ENCODE measurements at places on chromosomes 13 and 19. TPM values are rescaled to one million over a fixed set of nuclear protein-coding genes. Genes with fewer than 3 reads are reported as not detected.

The KLK3 gene
- total RNA-seq = not detected

DNA sequence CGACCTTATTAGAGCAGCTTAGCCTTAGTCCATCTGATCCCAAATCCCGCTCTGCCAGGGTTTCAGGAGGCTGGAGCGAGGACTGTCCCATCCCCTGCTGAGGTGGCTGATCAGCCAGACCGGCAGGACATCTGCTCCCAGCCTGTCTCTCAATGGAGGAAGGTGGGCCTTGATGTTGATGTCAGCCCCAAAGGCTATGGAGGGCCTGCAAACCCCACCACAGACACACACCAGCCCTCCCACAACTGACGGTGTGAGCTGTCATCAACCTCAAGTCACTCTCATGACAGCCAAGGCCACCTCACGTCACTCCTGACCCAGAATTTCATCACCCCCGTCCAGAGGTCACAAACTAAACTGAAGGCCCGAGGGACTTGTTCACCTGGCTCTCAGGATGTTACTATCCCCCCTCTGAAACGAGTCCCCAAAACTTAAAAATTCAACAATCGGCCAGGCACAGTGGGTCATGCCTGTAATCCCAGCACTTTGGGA is 25.5 kb downstream of the RHPN2 start:
- no peaks in the 10 kb centered on the region for H3K36me3 ChIP-seq
- no peaks in the 10 kb centered on the region for H3K27me3 ChIP-seq
- H3K4me1 ChIP-seq = no peaks in the 10 kb centered on the region
- DNase-seq = no peak

DNA sequence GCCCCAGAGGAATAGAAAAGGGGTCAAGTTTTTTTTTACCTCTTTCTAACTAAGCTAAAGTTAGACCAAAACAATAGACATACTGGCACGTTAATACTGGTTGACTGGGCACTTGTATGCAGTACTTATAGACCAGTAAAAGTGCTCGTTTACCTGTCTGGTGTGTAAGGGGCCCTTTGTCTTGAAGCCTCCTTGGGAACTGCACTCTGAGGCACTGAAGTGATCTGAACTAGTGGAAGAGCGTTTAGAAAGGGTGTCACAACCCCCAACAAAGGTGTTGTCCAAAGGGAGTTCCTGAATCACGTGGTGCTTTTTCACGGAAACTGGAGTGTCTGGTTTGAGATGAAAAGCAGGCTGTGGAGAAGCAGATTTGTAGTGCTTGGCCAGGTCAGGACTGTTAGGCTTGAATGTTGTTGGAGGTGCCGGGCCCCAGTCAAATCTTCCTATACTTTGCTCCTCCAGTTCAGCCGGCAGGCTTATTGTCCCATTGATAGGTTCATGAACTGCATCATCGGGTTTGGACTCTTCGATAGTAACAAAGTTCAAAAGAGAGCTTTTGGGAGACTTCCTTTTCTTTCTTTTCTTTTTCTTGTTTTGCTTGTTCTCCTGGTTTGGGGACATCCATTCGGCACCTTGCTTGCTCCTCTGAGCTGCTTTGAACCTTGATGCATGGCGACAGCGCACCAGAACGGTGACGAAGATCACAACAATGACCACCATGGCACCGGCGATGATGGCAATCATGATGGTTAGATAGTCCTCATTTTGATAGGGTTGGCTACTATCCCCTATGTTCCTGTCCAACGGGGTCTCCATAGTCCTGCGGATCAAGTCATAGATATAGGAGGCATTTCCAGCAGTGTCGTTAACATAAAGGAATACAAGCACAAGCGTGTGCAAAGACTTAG is 4.6 kb downstream of the PCDH9 start:
- H3K27ac ChIP-seq = no peak overlapping the region
- H3K4me1 ChIP-seq = peaks cover 72% of the 10 kb centered on the region
- no peak for DNase-seq
- H3K4me3 ChIP-seq = peak overlapping the region; percentile 87
- no peaks in the 10 kb centered on the region for H3K36me3 ChIP-seq

DNA sequence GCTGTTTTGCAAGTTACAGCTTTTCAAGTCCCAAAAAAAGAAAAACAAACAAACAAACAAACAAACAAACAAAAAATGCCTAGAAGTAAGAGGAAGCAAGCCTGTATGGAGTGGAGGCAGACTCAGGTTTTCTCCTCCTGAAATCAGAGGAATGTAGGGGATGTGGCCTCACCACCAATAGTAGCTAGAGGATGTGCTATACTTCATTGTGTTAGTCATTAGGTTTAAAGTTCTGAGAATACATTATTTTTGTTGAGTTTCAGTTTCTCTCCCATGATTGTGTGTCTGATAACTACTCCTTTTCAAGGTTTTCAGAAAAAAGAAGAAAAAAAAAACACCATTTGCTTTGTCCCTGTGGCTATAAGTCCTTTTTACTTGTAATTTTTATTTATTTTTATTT is 524.5 kb downstream of the GPC6 start:
- no peaks in the 10 kb centered on the region for H3K36me3 ChIP-seq
- H3K4me3 ChIP-seq = no peak overlapping the region
- H3K27ac ChIP-seq = no peak overlapping the region
- DNase-seq = no peak
- no peaks in the 10 kb centered on the region for H3K27me3 ChIP-seq

GRCh38 chr13:110643768-110644421 is 28.6 kb downstream of the NAXD start:
- H3K4me1 ChIP-seq = peaks cover 25% of the 10 kb centered on the region
- H3K36me3 ChIP-seq = peaks cover 44% of the 10 kb centered on the region
- H3K27ac ChIP-seq = no peak overlapping the region
- H3K27me3 ChIP-seq = no peaks in the 10 kb centered on the region
- H3K4me3 ChIP-seq = no peak overlapping the region

DNA sequence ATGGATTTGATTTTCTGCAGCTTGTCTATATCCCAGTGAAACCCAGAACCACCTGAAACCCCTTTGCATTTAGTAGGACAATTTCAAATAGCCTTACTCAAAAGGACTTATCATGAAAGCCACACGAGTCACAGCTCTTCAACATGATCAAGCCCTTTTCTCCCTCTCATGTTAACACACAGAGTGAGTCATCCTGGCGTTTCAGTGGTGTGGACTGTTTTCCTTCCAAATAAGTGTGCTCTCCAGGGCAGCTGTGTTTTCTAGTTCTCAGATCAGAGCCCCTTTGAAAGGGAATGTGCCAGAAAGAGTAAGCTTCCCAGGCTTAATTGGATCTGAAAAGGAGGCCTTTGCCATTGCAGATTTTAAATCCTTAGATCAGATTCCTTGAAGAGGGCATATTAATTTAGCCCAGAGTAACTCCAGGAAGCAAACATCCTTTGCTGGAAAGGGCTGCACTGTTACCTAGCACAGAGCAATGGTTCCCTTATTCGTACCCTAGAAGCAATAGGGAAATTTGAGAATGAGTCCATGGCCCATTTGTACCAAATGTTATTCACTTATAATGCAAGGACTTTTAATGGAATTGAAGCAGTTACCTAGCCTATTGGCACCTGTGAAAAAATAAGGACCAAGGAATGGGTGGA is 51.3 kb downstream of the ERICH6B start:
- no peak overlapping the region for H3K4me3 ChIP-seq
- no peaks in the 10 kb centered on the region for H3K36me3 ChIP-seq
- no peak for DNase-seq
- H3K27me3 ChIP-seq = peaks cover 25% of the 10 kb centered on the region
- no peak overlapping the region for H3K27ac ChIP-seq
- no peaks in the 10 kb centered on the region for H3K4me1 ChIP-seq

DNA sequence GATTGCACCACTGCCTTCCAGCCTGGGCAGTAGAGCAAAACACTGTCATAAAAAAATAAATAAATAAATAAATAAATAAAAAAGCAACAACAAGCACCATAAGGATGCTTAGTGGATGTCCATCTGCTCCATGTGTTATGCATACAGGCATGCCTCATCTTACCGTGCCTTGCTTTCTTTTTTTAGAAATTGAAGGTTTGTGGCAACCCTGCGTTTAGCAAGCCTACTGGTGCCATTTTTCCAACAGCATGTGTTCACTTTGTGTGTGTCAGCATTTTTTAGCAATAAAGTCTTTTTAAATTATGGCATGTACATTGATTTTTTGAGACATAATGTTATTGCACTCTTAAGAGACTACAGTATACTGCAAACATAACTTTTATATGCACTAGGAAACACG is 68.3 kb downstream of the PEPD start:
- H3K27me3 ChIP-seq = no peaks in the 10 kb centered on the region
- no peak overlapping the region for H3K27ac ChIP-seq
- no peaks in the 10 kb centered on the region for H3K4me1 ChIP-seq
- peaks cover 11% of the 10 kb centered on the region for H3K36me3 ChIP-seq
- H3K4me3 ChIP-seq = no peak overlapping the region

GRCh38 chr19:48961673-48962028 is 3.5 kb upstream of the FTL start:
- no peaks in the 10 kb centered on the region for H3K27me3 ChIP-seq
- H3K4me1 ChIP-seq = peaks cover 41% of the 10 kb centered on the region
- H3K36me3 ChIP-seq = peaks cover 7% of the 10 kb centered on the region
- no peak overlapping the region for H3K4me3 ChIP-seq
- peak overlapping the region; percentile 94 for H3K27ac ChIP-seq
